ENCODE measurements at places on chromosomes 1 and 21.

GRCh38 chr1:247177755-247178154 is 5.9 kb upstream of the ZNF124 start:
- no peak for DNase-seq

DNA sequence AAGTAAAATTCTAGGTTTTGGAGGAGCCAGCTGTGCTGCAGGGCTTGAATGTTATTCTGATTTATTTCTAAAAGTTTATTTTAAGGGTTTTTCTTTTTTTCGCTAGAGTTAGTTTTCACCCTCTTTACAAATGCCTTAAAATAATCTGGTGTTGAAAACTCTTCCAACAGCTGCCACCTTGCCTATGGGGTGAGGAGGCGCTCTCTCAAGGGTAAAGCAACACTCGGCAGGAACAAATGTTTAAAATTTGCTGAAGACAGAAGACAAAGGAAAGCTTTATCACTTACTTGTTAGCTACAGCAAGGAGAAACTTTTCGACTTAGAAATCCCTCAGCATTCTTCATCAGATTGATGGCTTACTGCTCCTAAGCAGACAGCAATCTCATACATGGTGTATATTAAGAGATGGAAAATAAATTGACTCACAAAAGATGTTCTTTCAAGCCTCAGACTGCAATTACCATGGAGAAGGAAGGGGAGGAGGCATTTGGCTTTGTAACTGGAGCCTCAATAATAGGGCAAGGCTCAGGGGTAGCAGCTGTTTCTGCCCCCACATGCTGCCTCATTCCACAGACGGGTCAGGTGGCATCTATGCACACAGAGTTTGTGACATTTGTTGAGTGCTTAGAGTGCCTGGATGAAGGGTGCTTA is 79.8 kb upstream of the RALGPS2 start:
- DNase-seq, result no peak

GRCh38 chr1:82485591-82486369 is 685.0 kb downstream of the ADGRL2 start:
- DNase-seq, result no peak

- no peak for DNase-seq
These were observed 85.4 kb upstream of the LRRC8D start for GRCh38 chr1:89735479-89735878.

DNA sequence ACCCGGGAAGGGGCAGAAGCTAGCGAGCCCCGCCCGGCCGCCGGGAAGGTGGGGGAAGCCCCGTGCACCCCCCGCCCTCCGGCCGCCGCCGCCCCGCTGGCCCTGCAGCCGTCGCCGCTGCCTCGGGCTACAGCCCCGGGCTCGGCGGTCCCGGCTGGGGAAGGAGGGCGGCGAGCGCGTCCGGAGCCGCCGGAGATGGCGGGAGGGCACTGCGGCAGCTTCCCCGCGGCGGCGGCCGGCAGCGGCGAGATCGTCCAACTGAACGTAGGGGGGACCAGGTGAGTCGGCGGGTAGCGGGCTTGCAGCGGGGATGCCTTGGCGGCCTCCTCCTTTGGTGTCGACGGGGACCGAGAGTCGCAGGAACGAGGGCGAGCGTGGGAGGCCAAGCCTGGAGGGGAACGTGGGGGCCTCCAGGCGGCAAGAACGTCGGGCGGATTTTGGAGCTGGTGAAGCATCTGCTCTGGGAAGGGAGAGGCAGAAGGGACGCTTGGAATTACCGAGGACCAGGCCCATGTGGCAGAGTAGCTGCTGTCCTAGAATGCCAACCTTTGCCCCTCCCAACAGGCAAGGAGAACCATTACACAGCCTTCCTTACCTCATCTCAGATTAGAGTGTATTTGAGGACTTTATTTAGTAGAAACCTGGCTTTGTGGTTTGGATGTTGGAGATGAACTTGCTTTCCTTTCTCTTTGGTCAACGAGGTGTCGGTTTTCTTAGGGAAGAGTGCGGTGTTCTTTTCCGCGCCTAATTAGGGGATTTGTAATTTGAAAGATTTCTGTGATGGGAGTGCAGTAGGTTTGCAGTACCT is 591 bp downstream of the KCTD3 start:
- peak; percentile 67 for DNase-seq

DNA sequence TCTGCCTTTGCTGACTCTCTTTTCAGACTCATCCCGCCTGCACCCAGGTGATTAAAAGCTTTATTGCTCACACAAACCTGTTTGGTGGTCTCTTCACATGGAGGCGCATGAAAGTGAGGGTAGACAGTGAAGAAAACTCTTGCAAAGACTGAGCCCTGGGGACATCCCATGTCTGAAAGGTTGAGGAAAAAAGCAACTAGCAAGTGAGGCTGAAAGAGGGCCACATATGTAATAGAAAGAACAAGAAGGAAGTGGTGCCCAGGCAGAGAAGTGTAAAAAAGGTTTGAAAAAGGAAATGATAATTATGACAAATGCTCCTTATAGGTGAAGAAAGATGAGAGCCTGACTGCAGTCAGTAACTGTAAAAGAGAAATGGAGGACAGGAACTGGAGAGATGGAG is 115.9 kb upstream of the NEK7 start:
- no peak for DNase-seq

DNA sequence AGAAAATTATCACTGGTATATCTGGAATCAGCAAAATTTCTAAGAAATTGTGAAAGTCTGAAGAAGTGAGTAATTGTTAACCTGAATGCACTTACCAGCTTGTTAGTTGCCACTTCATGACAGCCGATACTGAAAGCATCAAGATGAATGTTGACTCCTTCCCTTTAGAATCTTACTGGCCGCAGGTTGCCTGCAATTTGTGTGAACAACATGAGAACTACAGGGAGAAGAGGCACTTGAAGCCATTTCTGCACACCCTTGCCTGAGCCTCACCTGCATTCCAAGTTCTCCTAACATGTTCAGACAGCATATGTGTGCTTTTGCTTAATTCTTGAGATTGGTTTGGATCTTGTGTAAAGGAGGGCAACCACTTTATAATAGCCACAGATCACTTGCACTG is 59.2 kb upstream of the SSX2IP start:
- DNase-seq, result no peak

DNA sequence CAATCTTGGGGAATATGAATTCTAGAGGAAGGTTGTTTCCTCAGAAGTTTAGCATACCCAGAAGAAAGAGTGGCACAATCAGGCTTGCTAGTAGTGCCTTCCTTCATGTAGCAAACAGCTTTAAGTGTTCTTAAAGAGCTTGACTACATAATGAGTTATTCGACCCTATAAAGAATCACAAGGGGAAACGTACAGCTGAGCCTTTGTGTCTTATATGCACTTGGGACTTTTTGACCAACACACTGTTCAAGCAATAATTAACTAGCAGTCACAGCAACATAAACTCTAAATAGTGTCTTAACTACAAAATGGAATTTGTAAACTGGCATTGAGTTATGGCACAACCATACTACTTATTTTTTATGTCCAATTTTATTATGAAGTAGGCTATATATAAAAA is 86.1 kb downstream of the TTLL7 start:
- DNase-seq, result no peak

- DNase-seq, result peak; percentile 15
These were observed 522 bp downstream of the TMEM59 start for GRCh38 chr1:54052431-54052933.

DNA sequence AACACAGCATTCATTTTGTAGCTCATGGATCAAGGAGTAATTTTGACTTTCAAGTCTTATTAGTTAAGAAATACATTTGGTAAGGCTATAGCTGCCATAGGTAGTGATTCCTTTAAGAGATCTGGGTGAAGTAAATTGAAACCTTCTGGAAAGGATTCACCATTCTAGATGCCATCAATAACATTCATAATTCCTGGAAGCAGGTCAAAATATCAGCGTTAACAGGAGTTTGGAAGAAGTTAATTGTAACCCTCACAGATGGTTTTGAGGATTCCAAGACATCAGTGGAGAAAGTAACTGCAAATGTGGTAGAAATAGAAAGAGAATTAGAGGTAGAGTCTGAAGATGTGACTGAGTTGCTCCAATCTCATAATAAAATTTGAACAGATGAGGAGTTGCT is 216.6 kb downstream of the GREM2 start:
- DNase-seq, result no peak

- no peak for DNase-seq
These were observed 232.0 kb upstream of the PLXNA2 start for GRCh38 chr1:208475951-208476845.

DNA sequence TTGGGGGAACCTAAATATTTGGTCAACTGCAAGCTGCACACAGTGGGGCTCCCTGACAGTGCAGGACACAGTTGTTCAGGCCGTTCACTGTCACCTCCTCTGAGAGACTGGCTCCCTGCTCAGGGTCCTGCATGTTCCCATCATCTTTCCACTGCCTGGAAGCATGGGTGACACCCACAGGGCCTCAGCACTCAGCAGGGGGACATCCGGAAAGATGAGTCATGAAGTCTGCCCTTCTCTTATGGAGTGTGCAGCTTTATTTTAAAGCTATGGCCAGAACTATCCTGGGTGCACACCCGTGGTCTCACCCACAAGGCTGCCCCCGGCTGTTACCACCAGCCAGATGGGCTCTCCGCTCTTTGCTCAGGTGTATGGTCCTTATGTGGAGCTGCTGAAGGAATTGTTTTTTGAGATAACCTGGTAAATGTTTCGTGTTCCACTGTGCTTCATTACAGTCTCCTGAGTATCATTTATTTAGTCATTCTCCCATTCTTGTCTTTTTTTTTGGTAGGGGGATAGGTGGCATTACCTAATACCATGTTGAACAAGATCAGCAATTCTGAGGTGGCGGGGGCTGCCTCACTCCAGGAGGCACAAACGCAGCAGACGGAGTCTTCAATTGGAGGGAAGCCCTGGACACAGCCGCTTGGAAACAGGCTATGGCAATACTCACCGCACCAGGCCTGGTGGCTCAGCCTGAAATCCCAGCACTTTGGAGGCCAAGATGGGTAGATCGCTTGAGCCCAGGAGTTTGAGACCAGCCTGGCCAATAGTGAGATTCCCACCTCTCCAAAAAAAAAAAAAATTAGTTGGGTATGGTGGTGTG is 14.3 kb downstream of the TRIM11 start:
- no peak for DNase-seq

- no peak for DNase-seq
These were observed 25.2 kb downstream of the MAPKAPK2 start for GRCh38 chr1:206709772-206710459.

DNA sequence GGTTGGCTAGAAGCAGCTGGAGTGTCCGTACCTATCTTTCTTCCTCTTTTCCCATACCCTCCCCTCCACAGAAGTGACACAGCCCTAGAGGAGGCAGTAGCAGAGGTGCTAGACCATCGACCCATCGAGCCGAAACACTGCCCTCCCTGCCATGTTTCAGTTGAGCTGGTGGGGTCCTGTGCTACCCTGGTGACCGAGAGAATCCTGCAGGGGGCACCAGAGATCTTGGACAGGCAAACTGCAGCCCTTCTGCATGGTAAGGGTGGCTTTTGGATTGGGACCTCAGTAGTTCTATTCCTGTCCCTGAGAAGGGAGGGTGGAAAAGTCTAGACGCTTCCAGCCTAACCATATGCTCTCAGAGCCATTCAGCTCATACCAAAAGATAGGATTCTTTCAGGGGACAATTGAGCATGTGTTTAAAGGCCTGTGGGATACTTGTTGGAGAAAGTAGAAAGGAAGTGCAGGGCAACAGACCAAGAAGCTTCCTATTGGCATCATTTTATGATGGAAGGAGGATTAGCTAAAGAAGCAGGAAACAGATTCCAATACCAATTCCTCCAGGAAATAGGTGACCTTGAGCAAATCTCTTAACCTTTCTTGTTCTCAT is 11.7 kb upstream of the BNIPL start:
- peak; percentile 66 for DNase-seq

DNA sequence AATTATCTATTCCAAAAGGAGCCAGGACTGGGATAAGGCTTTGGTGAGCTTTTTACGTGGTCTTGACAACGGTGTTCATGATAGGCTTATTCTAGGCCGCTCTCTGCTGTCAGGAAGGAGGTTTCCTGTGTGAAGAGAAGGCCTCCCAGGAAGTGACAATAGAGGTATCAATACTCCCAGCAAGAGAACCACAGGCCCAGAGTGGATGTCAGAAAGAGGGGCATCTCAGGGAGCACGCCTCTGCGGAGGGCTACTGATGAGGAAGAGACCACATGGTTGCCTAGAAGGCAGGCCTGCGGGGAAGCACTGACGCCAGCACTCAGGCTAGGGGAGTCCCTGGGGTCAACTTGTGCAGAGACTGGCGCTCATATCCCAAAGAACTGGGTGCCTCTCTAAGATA is 60.4 kb downstream of the ITPKB start:
- no peak for DNase-seq

- DNase-seq, result no peak
These were observed 2.6 kb upstream of the SYTL1 start for GRCh38 chr1:27339213-27339612.

DNA sequence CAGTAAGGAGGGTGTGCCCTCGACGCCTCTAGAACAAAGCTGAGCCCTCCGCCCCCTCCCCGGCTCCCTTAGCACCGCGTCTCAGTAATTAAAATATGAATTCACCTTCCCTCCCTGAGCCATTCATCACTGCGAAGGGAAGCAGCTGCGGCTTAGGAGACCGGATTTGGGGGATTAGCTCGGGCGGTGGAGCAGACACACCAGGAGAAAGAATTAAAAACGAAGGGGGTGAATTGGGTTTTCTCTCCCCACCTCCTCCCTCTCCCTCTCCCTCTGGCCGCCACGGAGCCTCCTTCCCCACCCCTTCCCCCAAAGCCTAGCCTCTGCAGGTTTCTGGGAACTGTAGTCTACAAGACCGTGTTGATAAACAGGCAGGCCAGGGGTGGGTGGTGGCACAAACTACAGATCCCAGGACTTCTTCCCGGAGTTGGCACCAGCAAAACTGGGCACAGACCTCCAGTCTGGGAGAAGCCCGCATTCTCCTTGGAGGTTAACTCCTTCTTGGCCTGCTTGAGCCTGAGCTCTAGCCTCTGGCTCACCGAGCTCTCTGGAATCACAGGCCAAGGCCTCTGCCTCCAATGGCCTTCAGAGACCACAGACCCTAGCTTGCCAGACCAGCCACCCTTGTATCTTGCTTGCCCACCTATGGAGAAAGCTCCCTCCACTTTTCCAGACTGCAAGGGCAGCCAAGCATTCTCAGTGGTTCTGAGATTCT is 10.8 kb downstream of the BLACAT1 start:
- peak; percentile 50 for DNase-seq

- no peak for DNase-seq
These were observed 63.7 kb upstream of the DPT start for GRCh38 chr1:168792592-168793125.

GRCh38 chr1:168234846-168235547 is 9.2 kb downstream of the SFT2D2 start:
- DNase-seq, result no peak

GRCh38 chr1:215181518-215181917 is 99.0 kb downstream of the KCNK2 start:
- DNase-seq, result no peak

GRCh38 chr1:46474570-46474969 is 15.1 kb upstream of the DMBX1 start:
- no peak for DNase-seq

- DNase-seq, result no peak
These were observed 91.4 kb upstream of the CD53 start for GRCh38 chr1:110781525-110781924.

GRCh38 chr21:45537746-45538291 is 4.4 kb downstream of the SLC19A1 start:
- DNase-seq, result no peak

- no peak for DNase-seq
These were observed 3.9 kb downstream of the KRTAP19-8 start for GRCh38 chr21:31034378-31034777.

All from hippocampal formation (tissue), 2 donors.